ENCODE measurements at places on chromosomes 6 and 20.
A peak's percentile ranks its signal among the peaks of the same experiment; 100 is the strongest.

DNA sequence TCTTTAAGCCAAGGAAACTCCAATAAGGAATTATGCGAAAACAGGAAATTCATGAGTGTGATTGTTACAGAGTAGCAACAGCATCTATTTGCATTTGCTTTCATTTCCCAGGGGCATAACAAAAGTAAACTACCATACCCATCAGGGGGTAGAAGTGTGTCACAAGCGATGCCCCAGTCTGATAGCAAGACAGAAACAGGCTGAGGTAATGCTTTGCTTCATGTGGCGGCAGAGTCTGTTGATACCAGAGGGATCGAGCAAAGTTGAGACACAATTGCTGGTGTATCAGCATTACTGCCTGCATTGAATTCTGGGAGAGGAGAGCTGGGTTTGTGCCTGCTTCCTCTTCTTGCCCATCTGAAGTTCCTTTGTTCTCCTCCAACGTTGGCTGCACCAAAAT is 51.2 kb upstream of the LYRM2 start:
- DNase-seq, result no peak

DNA sequence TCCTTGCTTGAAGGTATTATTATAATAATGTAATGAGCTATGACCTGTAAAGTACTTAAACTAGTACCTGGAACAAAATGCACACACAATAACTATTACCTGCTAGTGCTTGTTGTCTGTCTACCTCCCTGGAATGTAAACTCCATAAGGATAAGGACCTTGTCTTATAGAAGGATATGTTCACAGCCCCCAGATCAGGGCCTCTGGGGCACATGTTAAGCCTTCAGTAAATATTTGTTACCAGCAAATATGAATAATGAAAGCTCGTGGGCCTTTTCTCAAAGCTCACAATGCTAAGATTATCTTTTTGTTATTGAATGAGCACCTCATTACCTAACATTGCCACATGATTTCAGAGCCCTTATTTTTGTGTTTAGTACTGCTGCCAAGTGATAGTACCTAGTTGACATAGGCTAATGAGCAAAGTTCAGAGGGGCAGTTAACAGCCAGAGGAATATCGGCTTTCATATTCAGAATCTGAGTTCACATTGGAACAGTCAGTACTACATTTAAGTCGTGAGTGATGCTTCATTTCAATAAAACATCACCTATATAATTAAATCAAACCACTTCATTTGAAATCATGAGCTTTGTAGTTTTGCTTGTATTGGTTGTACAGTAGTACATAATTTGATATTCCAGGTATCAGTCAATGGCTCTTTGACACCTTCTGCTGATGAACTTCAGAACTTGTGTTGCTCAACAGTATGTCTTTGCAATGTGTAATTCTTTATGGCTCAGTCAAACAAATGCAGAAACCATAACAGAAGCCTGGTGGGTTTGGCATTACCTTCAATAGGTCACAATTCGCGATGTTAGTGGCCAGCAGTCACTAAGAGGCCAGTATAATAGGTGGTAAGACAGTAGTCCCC is 11.8 kb upstream of the SMLR1 start:
- DNase-seq, result no peak

- no peak for DNase-seq
Observed at GRCh38 chr20:33649201-33649681, 12.9 kb upstream of the C20orf144 start.

DNA sequence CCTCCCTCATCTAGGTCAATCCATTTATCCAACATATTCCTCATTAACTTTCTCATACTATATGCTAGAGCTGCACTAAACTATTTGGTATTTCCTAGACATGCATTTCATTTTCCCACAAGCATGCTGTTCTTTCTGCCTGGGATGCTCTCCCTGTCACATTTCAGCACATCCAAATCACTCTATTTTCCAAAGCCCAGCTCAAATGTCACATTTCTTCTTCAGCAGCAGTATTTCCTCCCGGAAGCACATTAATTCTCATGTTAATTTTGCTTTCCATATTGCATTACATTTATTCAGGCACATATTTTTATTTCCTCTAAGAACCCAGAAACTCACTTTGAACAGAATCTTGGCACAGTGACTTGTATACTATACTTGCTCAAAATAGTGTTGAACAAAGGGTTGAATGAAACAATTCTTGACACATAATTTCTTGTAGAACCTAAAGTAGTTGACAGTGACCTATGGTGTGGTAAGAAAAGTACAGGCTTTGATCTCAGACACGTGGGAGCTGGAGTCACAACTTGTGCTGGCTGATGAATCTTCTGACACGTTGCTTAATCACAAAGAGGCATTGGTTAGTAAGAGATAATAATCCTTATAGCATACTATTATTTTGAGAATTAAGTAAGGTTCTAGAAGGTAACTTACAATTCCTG is 30.8 kb upstream of the CD2AP start:
- no peak for DNase-seq

DNA sequence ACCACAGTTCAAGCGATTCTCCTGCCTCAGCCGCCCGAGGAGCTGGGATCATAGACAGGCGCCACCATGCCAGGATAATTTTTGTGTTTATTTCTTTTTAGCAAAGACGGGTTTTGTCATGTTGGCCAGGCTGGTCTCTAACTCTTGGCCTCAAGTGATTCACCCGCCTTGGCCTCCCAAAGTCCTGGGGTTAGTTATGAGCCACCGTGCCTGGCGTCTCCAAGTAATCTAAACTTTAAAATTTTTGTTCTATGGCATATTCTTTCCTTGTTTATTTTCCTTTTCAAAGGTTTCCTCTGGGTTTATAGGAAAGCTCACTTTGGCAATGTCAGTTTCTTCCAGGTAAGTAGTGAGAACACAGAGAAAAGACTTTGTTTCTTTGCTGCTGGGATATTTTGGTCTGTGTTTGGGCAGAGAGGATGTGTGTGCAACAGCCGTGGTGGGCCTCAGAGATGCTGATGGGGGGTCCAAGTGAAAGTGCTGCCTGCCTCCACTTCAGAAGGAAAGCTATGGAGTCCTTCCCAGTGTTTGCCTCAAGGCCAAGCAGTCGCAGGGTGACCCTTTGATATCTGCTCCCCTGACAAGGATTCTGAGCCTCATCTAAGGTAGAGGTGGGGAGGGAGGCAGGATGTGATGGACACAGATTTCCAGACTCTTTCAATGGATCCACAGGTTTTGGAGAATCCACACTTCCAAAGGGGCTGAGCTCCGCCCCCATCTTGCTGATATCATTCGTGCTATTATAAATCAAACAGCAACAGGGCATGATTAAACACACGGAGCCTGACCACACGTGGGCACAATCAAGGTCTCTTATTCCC is 2.3 kb downstream of the LRP11 start:
- no peak for DNase-seq

- DNase-seq, result no peak
Observed at GRCh38 chr6:158474961-158475343, 84.9 kb upstream of the TMEM181 start.

DNA sequence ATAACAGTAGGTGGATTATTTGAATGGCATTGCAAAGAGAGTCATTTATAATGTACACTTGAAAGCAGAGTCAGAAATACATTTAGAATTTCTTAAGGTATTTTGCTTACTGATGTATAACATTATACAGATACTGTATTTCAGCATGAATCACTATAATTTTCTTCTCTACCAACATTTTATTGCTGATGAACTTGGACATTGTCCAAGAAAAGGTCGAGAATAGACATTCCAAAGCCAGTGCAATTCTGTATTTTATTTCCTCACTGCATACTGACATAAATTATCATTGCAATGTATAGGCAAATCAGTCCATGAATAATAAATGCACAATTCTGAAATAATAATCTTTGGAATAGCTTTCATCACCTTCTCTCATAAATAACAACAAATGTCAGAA is 1420.0 kb upstream of the EYS start:
- no peak for DNase-seq

- peak; percentile 77 for DNase-seq
Observed at GRCh38 chr20:13261460-13262301, 40.6 kb downstream of the ISM1 start.

DNA sequence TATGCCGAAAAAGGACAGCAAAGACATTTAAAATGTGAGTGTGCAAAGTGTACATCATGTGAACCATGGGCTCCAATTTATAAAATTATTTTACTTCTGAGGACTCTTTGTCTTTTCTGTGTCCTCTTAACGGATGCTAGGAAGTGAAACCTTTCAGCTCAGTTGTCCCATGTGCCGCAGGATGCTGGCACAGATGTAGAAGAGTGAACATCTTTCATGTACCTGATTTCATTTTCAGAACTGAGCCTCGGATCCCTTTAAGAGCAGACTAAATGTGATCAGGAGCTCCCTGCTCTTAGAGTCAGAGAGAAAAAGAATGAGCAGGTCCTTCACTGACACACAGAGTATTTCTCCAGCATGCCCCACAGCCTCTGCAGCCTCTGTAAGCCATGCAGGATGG is 27.6 kb upstream of the FUCA2 start:
- DNase-seq, result no peak

- DNase-seq, result no peak
Observed at GRCh38 chr6:28693033-28693750, 167.5 kb downstream of the GPX5 start.

DNA sequence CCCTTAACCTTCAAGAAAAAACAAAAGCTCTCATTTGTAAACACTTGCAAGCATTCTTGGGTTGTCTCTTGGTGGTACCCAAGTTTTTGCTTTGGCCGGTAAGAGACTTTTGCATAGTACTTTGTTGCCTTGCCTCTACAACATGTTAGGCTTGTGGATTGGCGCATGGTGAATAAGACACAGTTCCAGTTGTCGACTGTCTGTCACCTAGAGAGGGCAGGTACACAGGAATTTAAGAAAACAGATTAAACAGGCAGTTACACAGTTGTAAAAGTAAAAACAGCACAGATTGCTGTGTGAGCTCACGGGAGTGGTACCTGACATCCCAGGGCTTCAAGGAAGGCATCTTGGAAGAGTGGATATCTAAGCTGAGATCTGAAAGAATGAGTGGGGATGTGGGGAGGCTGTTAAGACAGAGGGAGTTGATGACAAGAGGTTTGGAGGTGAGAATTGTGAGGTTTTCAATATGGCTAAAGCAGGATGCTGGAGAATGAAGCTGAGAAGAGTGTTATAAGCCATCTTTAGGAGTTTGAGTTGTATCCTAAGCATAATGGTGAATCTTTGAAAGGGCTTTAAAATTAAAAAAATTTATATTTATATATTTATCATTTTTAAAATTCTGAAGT is 19.2 kb downstream of the UTRN start:
- no peak for DNase-seq

- DNase-seq, result peak; percentile 48
Observed at GRCh38 chr20:62587757-62588402, 54.4 kb upstream of the SLCO4A1 start.

DNA sequence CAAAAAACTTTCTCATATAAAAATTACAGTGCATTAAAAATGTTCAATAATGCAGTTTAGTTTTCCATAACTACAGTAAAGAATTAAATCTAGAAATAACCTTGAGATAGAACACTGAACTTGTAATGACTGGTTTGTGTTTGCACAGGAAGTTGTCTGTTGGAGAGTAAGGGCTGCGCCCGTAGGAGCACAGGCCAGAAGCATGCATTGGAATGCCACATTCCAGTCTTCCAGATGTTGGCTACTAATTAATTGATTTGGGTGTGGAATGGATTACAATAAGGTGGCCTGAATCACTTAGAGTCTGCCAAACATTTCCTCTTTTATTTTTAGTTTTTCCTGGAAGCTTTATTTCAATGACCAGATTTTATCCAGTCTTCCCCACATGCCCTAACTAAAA is 582.6 kb upstream of the MMS22L start:
- no peak for DNase-seq

DNA sequence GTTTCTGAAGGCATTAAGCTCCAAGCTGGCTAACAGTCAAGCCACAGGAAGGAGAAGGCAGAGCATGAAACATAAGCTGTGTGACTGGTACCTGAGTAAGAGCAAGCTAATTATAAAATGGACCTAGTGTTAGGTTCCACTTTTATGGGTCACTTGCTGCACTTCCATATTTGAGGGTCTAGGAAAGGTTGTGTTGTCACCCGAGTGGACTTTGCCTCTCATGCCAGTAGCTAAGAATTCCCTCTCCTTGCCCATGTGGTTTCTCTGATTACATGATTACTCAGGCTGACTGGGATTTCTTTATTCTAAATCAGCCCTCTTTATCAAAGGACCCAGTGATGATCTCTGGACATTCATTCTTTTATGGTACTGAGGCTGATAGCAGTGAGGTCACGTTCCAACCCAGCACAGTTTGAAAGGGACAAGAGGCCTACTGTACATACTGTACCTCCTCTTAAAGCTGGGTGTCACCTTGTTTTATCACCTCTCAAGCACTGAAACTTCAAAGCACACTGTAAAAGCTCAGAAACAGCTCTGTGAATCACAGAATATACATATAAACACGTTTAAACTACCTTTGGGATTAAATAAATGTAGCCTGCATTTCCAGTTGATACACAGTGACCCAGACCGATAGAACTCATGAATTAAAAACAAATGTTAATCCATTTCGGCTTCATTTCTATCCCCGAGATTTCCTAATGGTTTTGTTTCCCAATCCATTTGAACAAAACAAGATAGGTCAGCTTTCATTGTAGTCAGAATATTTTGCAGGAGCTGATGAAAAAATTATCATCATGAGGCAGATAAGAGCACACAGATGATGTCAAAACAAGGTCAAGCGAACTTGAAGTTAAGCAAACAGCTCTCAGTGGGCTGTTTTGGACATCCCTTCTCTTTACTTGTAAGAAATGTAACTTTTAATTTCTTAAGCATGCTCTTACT is 96.5 kb downstream of the ALDH8A1 start:
- DNase-seq, result no peak

- no peak for DNase-seq
Observed at GRCh38 chr6:25334793-25335192, 55.6 kb downstream of the CARMIL1 start.

DNA sequence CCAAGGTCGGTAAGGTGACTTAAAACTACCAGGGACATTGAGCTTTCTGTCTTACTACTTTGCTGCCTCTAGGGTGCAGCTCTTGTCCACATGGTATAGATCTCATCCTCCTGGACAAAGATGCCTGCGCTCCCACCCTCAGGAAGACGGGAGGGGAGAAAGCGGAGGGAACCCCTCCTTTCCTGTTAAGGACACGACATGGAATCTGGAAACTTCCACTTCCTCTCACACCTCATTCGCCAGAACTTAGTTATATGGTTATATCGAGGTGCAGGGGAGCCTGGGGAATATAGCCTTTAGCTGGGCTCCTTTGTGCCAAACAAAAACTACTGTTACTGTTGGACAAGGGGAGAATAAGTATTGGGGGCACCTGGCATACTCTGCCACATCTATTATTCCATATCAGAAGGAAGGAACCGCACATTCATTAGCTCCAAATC is 224.3 kb upstream of the TSHZ2 start:
- no peak for DNase-seq

DNA sequence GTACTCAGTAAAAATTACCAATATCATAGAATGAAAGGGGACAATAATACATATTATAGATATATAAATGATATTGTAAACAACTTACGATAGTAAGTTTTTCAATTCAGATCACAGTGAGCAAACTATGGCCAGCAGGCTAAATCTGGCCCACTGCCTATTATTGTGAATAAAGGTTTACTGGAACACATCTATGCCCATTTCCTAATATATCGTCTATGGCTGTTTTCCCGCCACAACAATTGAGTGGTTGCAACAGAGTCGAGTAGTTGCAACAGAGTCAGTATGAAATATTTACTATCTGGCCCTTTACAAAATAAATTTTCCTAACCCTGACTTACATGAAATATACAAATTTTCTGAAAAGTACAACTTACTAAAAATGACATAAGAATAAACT is 297.3 kb upstream of the KCNQ5 start:
- DNase-seq, result no peak
